Testis (tissue), 5 donors: ENCODE measurements at places on chromosomes 16 and 17. TPM values are rescaled to one million over a fixed set of nuclear protein-coding genes. Genes with fewer than 3 reads are reported as not detected.
A peak's percentile ranks its signal among the peaks of the same experiment; 100 is the strongest.

DNA sequence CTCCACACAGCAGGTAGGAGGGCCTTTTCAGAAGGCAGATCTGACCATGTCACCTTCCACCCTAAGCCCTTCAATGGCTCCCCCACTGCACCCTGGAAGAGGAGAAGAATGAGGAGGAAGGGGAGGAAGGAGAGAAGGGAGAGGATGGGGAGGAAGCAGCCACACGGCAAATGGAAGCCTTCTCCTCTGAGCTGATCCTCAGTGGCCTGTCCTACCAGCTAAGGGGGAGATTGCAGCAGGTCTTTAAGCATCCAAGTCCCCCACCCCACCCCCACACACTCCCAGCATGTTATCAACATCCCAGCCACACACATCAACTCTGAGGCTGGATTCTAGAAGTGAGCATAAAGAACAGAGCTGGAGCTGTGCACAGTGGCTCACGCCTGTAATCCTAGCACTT lies 46.2 kb upstream of the RBFOX3 start:
- peak; percentile 3 for DNase-seq

DNA sequence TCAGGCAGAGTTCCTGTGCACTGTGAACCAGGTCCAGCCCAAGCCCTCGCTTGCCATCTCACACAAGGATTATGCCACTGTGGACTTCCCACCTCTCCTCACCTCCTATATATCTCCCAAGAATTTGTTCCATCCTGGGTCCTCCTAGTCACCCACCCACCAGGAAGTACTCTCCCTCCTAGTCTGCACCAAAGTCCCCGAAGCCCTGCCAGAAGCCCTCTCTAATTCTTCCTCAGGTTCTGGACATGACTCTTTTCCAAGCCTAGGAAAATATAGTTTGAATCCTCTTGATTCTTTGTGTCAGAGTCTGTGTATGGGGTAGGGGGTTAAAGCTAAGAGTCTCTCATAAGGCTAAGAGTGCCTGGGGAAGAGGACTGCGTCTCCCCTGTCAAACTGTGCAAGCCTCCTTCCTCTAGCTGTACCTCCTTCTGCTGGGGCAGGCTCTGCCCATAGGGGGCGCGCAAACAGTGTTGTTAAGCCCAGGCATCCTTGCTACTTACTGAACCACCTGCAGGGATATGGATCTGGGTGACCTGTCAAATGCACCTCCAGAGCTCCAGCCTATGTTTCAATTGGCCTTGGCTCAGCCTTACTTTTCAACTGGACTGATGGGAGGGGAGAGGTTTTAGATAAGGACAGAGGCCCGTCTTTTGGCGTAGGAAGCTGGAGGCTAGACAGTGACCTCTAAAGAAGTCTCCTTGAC lies 16.6 kb upstream of the DLX4 start:
- DNase-seq, result peak; percentile 84

DNA sequence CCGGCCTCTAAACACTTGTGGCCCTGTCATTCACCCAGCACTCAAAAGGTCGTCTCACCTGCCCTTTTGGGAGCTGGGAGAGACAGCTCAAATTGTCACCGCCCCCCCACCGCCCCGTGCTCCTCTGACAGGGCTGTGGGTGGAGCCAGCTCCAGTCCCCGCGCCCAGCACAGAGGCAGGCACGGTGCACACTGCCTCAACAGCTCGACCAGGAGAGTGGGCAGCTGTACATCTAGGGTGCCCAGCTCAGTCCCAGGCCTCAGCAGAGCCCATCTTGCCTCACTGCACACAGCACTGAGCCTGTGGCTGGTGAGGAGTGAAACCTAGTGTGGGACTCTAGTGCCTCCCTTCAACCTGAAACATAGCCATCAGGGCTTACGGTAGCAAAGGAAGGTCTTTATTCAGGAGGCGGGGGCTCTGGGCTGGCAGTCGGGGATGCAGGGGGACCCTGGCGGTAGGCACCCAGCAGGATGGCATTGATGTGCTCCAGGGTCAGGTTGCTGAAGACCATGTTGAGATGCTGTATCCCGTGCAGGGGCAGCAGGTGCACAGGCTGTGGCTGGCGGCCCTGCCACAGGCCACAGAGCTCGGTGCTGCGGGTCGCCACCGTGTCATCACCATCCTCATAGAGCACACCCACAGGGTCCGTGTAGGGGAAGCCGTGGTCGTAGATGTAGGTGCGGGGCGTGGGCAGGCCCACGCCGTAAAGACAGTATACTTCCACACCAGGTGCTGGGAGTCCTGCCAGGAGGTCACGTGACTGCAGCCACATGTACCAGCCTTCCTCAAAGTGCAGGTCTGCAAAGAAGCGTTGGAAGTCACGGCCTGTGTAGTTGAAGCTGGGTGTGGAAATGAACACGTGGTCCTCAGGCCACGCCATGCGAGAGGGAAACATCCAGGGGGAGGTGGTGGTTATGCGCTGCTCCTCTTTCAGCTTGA lies 3.1 kb upstream of the PSMB10 start:
- peak; percentile 45 for DNase-seq

DNA sequence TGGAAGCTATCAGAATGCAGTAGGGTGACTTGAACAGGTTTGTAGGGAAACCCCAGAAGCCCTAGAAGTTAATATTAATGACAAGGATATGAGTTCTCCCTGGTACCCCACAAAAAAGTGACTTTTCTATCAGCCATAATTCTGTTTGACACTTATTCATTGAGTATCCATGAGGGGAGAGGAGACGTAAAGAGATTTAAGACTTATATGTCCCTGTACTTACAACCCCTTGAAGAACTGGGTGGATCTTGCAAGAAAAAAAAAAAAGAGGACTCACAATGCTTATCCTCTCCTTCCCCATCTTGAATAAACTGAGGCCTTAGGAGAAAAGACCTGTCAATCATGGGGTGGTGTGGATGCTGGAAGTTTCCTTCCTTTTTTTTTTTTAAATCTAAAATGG lies 203.5 kb downstream of the CBLN1 start:
- no peak for DNase-seq

GRCh38 chr16:2035431-2036199 lies 8.9 kb downstream of the NHERF2 start:
- DNase-seq, result peak; percentile 62

GRCh38 chr17:64780096-64781013 lies 118.2 kb upstream of the SMURF2 start:
- peak; percentile 29 for DNase-seq

DNA sequence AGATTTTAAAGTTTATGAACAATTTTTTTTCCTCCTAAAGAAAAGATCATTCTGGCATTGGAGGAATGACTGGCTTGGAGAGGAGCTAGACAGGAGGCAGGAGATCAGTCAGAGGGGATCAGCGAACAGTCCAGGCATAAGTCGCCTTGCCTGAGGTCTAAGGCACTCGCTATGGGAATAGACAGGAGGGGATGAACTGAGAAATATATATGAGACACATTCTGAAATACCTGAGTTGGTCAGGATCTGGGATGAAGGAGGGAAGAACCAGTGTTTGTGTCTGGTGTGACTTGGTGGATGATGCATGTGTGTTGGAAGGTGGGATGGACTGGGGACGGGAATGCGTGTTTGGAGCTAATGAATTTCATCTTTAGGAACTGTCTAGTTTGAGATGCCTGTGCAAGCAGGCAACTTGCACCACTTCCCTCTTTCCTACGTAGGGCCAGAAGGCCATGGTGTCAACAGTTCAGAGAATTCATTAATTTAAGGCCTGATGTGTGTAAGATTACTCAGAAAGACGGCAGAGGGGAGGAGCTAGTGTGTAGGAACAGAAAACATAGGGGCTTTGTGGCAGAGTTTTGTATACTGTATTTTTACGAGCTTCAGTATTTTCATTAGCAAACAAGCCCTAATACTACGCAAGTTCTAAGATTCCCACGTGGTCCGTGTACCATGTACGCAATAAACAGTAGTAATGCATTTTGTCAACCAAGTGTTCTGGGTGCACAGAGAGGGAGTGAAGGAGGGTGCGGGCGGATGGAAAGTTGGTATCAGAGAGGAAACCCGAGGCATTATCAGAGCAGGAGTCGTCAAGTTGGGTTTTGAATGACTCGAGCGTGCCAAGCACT lies 825 bp downstream of the HEATR6 start:
- DNase-seq, result no peak

DNA sequence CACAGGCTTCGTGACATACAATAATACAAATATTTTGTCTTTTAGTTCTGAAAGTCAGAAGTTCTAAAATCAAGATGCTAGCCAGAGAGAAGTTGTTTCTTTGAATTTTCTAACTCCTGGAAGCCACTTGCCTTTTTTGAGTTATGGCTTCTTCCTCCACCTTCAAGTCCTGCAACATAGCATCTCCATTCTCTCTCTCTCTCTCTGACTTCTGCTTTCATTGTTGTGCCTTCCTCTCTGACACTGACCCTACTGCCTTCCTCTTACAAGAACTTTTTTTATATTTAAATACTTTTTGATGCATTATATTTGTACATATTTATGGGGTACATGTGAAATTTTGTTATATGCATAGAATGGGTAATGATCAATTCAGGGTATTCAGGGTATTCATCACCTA lies 205.9 kb downstream of the MAP2K6 start:
- no peak for DNase-seq

DNA sequence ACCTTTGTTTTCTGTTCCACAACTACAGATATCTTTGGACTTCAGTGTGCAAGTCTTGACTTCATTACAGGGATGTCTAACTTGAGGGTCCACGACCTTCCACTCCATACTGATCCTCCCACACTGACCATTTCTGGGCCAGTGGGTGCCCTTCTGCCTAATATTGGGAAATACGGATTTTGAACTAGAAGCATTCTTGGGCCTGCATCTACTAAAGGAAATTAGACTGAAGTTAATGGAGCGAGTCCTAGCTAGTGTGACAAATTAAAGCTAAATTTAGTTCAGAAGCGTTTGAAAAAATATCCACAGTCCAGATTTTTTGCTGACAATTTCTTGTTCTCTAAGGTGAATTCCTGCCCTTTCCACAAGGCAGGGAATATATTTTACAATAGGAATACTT lies 9.9 kb upstream of the TMIGD1 start:
- no peak for DNase-seq

- no peak for DNase-seq
These were observed 70.2 kb downstream of the HIC1 start for GRCh38 chr17:2125013-2125535.

DNA sequence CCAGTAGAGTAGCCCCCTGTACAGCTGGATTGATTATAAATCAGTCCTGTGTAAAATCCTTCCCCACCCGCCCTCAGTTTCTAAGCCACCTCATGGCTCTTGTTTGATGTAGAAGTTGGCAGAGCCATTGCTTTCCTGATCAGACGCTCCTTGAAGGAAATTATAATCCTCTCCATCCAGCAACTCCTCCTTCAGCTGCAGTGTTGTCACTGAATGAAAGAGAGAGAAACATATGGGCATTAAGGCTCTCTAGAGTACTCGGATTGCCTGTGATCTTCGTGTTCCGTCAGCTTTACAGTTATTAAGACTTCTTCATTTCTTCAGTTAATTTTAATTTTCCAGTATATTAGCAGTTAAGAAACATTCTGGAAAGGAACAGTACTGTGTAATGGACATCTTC lies 14.3 kb downstream of the NME2 start:
- no peak for DNase-seq

- no peak for DNase-seq
These were observed at the start of gene MYL11 for GRCh38 chr16:30374538-30374937. Gene MYL11, plus strand, starts transcription at chr16:30374802. Its CDS starts 56 bp downstream, at chr16:30374858.

DNA sequence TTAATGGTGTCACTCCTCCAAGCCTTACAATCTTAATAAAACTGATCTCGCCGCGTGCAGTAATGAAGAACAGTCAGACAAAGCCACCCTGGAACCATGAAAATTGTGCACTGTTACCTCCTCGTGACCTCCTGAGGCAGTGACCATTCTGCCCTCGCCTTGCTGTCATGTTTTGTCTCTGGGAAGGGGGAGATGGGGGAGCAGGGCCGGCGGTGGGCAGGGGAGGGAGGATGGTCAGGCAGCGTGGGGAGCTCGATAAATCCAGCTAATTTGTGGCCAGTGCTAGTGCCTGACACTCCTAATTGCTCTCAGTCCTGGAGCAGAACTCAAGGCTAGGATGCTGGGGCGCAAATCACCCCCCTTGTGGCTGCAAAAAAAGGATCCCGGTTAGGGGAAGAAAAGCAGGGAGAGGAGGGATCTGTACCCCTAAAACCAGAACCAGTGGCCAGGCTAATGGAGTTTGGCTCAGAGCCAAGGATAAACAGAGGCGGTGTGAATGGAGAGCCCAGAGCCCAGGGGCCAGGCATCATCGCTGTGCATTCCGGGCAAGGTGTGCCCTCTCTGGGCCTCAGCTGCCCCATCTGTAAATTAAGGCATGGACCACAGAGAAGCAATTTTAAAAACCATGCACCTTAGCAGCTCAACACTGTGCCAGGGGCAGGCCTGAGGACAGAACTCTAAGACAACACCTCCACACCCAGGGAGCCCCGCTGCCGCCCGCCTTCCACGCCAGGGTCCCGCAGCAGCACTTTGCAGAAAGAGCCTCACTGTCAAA lies 113.3 kb downstream of the ZNF423 start:
- no peak for DNase-seq

DNA sequence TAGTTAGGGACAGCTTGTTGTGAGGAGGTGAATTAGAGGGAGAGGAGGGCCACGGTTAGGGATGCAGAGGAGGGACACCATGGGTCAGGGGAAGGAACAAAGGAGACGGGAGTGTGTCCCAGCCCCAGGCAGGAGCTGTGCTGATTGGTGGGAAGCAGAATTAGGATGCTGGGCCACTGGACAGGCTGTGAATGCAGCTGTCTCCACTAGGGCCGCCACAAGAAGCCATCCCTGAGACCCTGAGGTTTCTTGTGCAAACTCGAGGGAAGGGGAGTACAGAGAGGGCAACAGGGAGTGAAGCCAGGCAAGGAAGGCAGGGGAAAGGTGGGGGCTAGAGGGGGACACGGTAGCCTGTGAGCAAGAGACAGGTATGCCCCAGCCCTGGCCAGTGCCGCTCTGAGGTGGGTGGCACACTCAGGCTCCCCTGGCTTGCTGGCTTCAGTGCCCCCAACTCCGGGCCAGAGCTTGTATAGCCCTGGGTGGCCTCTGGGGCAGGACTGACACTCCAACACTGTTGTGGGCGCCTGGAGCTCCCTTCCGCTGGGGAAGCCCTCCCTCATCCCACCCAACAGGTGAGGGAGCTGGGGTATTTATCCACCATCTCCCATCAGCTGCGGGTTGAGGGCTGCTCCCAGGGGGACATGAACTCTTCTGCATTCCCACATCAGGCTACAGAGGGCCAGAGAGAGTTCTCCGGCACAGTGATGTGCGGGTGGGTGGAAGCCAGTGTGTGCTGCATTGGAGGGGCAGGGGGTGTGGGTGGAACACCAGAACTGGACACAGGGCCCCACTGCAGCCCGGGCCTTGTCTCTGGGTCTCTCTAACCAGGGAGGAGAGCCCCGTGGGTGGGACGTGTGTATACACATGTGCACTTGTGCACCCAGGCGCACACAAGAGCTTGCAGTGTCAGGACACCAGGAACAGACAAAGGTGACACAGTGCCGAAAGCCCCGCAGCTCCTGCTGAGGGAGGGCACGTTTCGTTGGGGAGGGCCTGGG lies 8.3 kb upstream of the SPPL2C start:
- no peak for DNase-seq

GRCh38 chr17:36755586-36755985 lies 154.2 kb downstream of the MRM1 start:
- DNase-seq, result peak; percentile 20

Gene ALDH3A1
- total RNA-seq, result 3.2 TPM

Gene C17orf100
- total RNA-seq, result 10.3 TPM

Gene ERAL1
- 75.2 TPM for total RNA-seq

Gene MYL11
- total RNA-seq, result 4.2 TPM

Gene SEPHS2
- total RNA-seq, result 19.8 TPM

Gene KRT24
- total RNA-seq, result not detected

Gene RPGRIP1L
- 22.0 TPM for total RNA-seq

Gene DLX4
- total RNA-seq, result 0.37 TPM

Gene PROCA1
- total RNA-seq, result 90.2 TPM
